ENCODE measurements at places on chromosomes 7 and 10.

- DNase-seq = no peak
Observed at GRCh38 chr10:33975481-33975880, 641.0 kb upstream of the NRP1 start.

GRCh38 chr7:8973601-8974000 is 540.2 kb downstream of the NXPH1 start:
- no peak for DNase-seq

DNA sequence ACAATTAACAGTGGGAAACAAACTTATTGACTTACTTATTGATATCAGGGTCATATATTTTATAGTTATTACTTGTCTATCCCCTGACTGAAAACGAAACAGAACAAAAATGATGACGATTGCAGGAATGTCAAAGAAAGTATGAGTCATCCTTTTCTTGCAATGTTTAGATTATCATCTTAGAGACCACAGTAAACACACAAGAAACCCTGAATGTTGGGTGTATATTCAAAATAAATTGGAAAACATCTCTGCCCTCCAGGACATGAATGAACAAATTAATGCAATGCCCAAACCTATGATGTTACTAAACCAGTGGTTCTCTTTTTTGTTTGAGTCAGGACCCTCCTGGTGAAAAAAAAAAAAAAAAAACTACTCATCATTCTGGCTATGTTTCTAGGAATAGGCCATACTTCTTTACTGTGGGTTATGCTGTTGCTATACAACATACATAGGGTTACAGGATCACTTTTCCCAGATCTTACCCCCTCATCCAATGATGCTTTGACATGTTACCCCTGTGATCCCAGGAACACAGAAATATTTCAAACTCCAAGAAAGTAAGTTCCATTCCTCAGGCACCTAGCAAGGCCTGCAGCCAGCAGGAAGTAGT is 623.4 kb upstream of the IGFBP3 start:
- no peak for DNase-seq

DNA sequence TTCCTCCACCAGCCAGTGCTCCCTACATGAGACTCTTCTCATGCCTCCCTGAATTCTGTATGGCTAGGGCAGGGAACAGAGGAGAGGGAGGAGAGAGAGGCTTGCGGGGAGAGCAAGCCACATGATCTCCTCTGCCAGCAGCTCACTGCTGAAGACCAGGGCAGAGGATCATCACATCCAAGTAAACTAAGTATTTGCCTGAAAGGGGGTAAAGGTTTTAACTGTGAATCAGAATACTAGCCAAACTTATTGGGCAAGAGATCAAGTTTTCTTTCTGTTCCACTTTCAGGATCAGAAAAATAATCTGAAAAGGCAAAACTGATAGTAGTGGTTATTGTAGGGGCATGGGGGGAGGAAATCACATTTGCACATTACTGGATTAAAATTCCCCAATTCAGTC is 17.8 kb upstream of the ERCC6 start:
- DNase-seq = no peak

DNA sequence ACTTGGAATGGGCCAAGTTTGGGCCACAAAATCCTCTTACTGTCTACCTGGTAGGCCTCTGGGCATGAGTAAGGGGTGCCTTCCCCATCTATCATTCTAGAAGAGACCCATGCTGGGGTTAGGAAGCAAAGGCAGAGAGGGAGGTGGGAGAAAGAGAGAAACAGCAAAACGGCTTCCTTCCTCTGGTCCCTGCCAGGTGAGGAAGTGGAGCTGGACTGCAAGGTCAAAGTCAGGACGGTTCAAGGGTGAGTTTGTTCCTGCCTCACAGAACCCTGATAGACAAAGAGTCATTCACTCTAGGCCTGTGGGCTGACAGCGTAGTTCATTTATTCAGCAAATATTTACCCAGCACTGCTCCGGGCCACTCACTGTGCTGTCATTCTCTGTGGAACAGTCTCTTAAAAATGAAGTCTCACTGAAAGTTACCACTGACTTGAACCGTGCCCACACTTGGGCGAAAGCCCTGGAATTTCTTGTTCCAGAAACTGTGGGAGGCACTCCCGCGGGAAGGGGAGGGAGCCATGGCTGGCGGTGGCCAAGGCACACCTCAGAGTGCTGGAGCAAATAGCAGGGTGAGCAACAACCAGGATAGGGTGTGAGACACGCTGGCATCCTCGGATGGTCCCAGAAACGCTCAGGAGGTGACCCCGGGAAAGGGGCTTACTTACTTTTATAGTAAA is 26.2 kb upstream of the ECHDC3 start:
- no peak for DNase-seq

DNA sequence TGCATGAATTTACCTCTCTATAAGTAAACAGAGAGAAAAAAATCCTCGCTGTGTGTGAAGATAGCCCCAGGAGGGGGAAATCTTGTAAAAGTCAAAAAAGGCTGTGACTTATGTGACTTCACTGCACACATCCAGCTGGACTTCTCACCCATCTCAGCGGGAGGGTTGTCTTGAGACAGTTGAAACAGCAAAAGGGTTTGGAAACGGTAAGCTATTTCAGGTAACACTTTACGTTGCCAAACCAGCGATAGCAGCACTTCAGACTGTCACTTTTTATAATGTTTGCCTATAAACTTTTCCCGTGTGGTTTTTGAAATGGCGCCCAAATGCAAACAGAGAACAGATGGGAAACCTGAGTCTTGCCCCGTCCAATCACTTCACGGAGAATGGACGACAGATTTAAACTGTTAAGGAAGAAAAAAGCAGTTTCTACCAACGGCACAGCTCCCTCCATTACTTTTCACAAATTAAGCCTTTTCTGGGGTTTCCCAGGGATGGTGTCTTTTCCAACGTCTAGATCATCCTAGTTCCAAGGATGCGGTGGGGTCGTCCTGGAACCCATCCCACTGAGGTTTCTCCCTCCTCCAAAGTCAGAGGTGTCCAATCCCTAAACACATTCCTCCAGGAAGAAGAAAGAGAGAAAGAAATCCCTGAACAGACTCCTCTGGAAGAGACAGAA is 25.2 kb downstream of the FGFR2 start:
- DNase-seq = no peak
